ENCODE measurements at places on chromosomes 5 and 9.

GRCh38 chr9:33196736-33197135, 29.6 kb upstream of the B4GALT1 start:
- no peak for DNase-seq

GRCh38 chr9:69157751-69158466, 16.2 kb upstream of the TJP2 start:
- DNase-seq, result no peak

GRCh38 chr5:95809414-95809960, 13.0 kb downstream of the GLRX start:
- no peak for DNase-seq

GRCh38 chr5:138580777-138581176, 5.6 kb upstream of the HSPA9 start:
- DNase-seq, result no peak

DNA sequence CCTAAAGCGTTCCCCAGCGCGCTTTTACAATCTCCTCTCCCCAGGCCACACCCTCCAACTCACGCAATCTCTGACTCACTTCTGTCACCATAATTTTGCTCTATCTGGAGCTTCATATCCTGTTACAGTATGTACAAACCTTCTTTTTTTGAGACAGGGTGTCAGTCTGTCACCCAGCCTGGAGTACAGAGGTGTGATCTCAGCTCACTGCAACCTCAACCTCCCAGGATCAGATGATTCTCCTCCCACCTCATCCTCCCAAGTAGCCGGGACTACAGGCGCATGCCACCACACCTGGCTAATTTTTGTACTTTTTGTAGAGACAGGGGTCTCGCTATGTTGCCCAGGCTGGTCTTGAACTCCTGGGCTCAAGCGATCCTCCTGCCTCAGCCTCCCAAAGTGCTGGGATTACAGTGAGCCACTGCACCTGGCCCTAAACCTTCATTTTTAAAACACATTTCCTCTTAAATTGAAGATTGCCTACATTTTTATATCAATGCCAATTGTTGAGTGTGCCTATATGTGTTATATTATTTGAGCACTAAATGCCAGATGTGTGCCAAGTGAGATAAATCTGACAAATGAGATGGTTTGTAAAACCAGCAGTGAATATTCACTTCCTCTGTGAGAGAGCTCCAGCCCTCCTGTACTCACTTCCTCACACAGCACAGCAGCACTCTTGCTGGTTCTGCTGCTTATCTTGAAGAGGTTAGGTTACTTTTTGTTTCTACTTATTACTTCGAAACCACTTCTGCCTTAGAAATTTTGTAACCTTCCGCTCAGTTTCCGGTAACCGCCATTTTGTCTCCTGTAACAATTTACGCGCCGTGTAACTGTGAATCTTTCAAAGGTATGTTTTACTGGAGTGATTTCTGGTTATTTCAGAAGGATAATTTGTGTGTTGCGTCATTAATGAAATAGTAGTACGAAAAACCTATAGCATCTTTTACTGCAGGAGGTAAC, 57.9 kb downstream of the DOCK8 start:
- DNase-seq, result peak; percentile 36

DNA sequence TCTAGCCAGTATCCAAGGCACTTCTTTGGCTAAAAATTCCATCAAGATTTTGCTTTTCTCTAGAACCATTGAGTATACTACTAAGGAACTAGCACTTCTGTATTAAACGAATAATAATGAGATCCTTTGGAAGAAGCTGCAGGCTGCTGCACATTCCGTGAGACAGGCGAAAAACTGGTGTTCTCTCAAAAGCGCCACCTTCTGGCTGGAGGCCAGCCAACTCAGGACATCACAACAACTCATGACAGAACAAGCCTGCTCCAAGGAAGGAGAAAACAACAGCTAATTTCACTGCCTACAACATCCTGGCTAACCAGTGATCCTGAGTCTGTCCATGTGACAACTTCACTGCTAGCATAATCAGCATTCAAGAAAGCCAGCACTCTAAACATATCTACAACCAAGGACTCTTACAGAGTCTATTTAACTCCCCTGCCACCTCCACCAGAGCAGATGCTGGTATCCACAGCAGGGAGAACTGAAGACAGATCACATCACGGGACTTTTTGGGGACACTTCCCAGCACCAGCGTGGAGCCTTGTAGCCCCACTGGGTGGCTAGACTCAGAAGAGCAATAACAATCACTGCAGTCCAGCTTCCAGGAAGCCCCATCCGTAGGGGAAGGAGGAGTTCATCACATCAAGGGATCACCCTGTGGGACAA, 150.5 kb downstream of the YTHDC2 start:
- no peak for DNase-seq

Measured in stimulated activated CD8-positive, alpha-beta memory T cell treated with anti-CD3 and anti-CD28 coated beads, Interleukin-4, amount 100 ng/mL, for 1 hour (primary cell).